ENCODE measurements at places on chromosomes 13 and 19. TPM values are rescaled to one million over a fixed set of nuclear protein-coding genes. Genes with fewer than 3 reads are reported as not detected.

Gene MISP3
- 0.05 TPM for total RNA-seq

Gene ELSPBP1
- total RNA-seq = not detected

Gene HSH2D
- not detected for total RNA-seq

Gene DPF1
- total RNA-seq = 0.93 TPM

Gene PTGER1
- total RNA-seq = 3.4 TPM

Gene CCDC169
- total RNA-seq = 0.79 TPM

Gene OLFM2
- not detected for total RNA-seq

Gene AMH
- total RNA-seq = not detected

Gene ZNF99
- total RNA-seq = not detected

Gene DLEU7
- total RNA-seq = not detected

Gene PRODH2
- not detected for total RNA-seq

Gene SLC25A41
- not detected for total RNA-seq

Gene ZNF726
- 4.1 TPM for total RNA-seq

Gene VSTM2B
- not detected for total RNA-seq

Gene GSX1
- not detected for total RNA-seq

Gene POU4F1
- total RNA-seq = not detected

Gene CFAP97D2
- total RNA-seq = 0.10 TPM

Gene C1QTNF9
- total RNA-seq = not detected

Gene ZNF45
- 6.8 TPM for total RNA-seq

Gene LIPE
- total RNA-seq = 16.7 TPM

Gene MCEMP1
- total RNA-seq = not detected

Gene TNFRSF19
- total RNA-seq = under 0.01 TPM

Gene FAM216B
- not detected for total RNA-seq

Gene TMPRSS9
- total RNA-seq = not detected

Gene ONECUT3
- not detected for total RNA-seq

Gene ADGRL1
- total RNA-seq = 3.2 TPM

Gene EDNRB
- total RNA-seq = 7.3 TPM

Gene MTIF3
- total RNA-seq = 40.0 TPM

Gene FGF9
- total RNA-seq = not detected

Gene PROZ
- not detected for total RNA-seq

Gene CASP14
- total RNA-seq = not detected

Gene INSL3
- 0.44 TPM for total RNA-seq

Gene ZNF610
- total RNA-seq = 7.3 TPM

Gene NDUFS7
- 213 TPM for total RNA-seq

Gene NCAN
- total RNA-seq = not detected

Gene GFY
- total RNA-seq = not detected

Gene ZNF223
- 2.3 TPM for total RNA-seq

Gene AKT1S1
- total RNA-seq = 26.5 TPM

Gene WASF3
- 2.5 TPM for total RNA-seq

Gene FDX2
- 48.2 TPM for total RNA-seq

Gene PSG3
- 0.87 TPM for total RNA-seq

Gene CGB2
- not detected for total RNA-seq

Gene TEKTIP1
- total RNA-seq = not detected

Gene PEAK3
- total RNA-seq = not detected

Gene ARGLU1
- total RNA-seq = 25.8 TPM

Gene IFNL1
- total RNA-seq = not detected

Gene NALCN
- total RNA-seq = 4.9 TPM

Gene NCR1
- total RNA-seq = not detected

Gene PTPRS
- 5.4 TPM for total RNA-seq

Gene CLDND2
- total RNA-seq = not detected

Gene DLL3
- 0.53 TPM for total RNA-seq

Gene SIGLEC8
- not detected for total RNA-seq

Gene CD37
- not detected for total RNA-seq

Gene SIGLECL1
- not detected for total RNA-seq

Gene PDX1
- not detected for total RNA-seq

Gene ATP8A2
- total RNA-seq = 0.05 TPM

Gene CATSPERD
- not detected for total RNA-seq

All from mammary microvascular endothelial cell (primary cell).